ENCODE measurements at places on chromosomes 12 and 14.

GRCh38 chr12:132218915-132219314, 74.7 kb downstream of the NOC4L start:
- peak; percentile 68 for DNase-seq

DNA sequence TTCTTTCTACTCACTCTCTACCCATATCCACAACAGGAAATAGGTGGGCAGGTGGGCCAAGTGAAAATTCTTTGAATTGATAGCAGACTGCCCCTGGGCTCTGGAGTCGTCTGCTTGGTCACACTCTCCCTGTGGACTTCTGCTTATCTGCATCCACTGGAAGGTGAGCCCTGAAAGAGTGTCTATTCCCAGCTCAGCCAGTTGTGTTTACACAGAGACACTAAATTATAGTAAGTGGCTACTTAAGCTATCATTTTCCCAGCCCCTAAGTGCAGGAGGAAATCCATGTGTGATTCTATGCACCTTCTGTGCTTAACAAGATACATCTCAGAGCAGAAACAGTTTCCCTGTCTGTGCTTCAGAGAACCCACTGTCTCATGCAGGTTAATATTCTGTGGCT, 338.4 kb downstream of the FUT8 start:
- no peak for DNase-seq

DNA sequence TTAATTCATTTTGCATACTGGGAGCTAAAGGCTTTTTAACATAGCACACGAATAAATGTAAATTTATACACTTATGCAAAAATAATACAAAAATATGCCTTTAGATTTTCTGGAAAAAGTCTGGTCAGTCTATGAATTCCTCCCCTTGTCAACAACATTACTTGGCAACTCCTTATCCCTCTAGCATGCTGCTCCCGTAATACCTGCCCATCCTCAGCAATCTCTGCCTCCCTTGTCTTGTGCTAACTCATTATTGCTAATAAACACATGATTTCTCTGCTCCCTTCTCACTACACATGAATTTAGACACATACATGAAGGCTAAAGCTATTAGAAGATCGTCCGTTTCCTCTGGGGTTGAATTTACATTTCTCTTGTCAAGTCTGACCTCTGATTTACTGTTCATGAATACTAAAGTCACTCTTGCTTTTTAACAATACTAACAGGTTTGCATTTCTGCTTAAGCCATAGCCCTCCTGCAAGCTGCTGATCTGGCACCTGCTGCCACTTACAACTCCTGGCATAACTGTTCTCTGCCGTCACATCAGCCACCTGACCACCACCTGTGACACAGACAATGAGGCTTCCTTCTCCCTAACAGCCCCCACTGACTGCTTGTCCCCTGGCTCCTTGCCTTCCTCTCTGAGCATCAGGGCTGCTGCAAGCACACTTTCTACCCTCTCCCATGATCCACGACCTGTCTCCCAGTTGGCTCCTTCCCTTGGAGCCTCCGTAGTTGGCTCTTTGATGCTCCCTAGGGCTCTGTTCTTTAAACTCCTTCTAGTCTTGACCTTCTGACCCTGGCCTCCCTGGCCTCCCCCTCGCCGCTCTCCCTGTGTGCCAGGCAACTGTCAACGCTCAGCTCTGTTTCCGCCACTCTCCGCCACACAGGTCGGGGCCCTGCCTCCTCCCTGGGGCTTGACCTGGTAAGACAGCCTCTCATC, 177.6 kb downstream of the CALM1 start:
- no peak for DNase-seq

DNA sequence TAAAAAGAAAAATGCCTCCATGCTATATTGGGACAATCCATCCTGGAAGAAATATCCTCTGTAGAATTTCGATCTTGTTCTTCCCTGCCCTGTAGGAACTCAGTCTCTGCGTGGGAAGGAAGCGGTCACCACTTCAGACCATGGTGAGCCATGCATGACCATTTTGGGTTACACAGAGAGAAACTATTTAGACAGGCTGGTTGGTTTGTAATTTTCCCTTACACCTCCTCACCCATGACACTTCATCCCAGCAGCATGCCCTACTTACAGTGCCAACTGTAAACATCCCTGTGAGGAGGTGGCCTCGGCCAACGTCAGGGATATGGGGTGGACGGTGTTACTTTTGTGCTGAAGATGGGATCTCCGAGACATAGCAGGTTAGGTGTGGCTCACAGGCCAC, 121.4 kb downstream of the SMOC1 start:
- no peak for DNase-seq

- no peak for DNase-seq
Measured at GRCh38 chr12:97637770-97638169, 175.2 kb downstream of the RMST start.

DNA sequence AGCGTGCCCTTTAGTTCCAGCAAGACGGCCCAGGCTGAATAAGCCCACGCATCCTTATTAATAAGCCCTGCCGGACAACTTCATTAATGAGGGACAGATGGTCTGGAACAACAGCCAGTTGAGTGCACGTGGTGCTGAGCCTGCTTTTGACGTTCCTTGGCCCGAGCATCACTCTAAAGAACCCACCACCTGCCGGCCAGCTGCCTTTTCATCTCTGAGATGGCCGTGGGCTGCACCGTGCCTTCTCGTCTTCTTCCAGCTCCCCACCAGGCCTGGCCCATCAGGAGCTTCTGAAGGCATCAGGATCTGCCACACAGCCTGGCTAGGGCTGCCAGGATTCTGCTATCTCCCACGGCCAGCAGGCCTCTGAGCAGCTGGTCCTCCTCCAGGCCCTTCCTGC, 80.0 kb downstream of the AACS start:
- DNase-seq: no peak

GRCh38 chr12:96334502-96334901, 65.7 kb downstream of the CDK17 start:
- DNase-seq: no peak

GRCh38 chr14:23079716-23080115, 15.2 kb downstream of the ACIN1 start:
- DNase-seq: no peak

GRCh38 chr12:51403681-51404136, 12.5 kb upstream of the GALNT6 start:
- no peak for DNase-seq

GRCh38 chr14:94391281-94391975, 3.0 kb upstream of the SERPINA1 start:
- DNase-seq: no peak

DNA sequence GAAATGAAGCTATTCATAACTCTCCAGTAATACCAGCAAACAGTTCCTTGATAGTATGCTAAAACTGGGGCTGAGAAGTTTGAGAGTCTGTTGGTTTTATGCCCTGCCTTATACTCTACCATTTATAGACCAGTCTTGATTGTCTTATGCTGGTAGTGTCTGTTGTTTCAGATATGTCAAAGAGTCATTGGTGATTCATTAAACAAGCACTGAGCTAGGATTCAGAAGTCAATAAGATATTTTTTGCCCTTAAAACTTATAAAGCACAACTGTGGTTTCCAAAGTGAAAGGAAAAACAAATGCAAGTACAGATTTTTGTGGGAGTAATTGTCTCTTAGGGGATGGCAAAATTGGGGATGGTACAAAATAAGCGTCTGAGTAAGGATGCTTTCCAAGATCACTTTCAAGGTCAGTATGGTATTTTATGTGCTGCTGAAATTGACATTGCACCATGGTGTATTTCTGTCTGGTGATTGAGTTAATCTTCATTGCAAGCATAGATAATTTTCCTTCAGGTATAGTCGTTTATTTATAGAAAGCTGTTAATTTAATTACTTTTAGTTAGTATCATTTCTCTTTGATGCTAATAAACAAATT, 289.5 kb upstream of the E2F7 start:
- no peak for DNase-seq

DNA sequence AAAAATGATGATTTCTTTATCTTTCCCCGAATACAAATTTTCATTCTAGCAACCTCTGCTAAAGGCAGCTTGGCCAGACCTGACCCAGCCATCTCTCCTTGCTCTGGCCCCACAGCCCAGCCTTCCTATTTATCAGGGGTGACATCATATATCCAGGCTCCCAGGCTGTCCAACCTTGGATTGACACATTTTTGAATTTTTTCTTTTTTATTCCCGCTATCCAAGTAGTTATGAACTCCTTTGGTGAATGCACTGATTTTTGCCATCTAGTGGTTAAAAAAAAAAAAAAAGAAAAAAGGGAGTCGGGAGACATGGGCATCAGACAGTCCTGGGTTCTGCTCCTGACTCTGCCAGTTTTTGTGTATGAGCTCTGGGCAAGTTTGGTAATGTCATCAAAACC, 120.5 kb downstream of the PTPN11 start:
- peak; percentile 35 for DNase-seq

- DNase-seq: no peak
Measured at GRCh38 chr12:110778833-110779577, 36.3 kb upstream of the PPP1CC start.

DNA sequence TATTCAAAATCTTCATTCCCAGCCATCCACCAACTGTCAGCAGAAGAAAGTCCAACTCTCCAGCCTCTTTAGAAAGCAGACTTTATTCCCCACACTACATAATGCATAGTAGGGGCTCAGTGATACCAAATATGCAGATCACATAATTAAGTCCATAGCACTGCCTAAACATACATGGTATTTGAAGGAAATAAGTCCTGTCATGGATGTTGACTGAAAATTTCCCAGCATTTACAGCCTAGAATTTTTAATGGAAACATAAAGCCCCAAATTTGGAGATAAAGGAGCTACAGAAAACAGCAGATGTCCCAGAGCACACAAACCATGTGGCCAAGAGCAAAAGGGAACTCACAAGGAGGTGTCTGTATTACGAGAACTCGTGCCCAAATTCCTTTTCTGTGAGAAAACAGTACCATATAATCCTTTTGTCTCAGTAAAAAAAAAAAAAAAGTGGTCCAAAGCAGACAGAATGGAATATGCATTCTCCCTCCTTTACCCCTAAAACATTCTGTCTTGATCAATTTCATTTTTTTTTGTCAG, 920.5 kb downstream of the NRXN3 start:
- no peak for DNase-seq

- no peak for DNase-seq
Measured at GRCh38 chr14:76833011-76833410, 6.8 kb downstream of the LRRC74A start.
